ENCODE measurements at places on chromosomes 12 and 14.

DNA sequence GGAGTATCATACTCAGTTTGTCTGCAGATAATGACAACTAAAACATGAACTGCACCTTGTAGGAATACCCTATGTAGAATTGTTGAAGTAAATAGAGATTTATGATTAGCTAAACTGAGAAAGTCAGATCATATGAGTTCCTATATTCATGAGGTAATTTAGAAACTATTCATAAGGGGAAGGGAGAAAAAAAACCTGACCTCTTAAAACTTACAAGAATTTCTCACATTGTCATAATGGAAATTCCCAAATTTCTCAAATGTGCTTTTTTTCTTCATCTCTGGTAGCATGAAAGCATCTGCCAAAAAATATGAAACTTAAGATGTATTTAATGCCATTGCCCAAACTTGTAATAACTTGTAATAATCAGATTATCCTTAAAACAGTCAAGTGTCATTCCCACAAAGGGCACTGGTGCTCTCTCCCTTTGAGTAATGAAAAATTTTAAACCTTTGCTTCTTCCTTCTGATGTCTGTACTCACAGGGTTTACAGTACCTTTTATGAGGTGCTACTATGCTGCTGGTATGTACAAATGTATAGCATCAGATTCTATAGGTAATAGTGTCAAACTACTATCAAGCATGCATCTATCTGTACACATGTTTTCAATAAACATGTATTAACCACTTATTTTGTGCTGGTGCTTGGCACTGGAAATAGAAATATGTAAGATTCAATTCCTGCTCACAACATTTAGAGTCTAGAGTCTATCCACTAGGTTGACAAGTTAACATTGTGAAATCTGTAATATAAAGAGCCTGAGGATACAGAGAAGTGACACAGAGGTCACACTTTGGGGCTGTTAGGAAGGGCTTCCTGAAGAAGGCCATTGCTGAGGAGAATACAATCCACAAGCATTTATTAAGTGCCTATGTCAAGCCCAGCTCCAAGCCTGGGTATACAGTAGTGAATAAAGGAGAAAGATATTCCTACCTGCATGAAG is 17.4 kb upstream of the DRAM1 start:
- DNase-seq = no peak

DNA sequence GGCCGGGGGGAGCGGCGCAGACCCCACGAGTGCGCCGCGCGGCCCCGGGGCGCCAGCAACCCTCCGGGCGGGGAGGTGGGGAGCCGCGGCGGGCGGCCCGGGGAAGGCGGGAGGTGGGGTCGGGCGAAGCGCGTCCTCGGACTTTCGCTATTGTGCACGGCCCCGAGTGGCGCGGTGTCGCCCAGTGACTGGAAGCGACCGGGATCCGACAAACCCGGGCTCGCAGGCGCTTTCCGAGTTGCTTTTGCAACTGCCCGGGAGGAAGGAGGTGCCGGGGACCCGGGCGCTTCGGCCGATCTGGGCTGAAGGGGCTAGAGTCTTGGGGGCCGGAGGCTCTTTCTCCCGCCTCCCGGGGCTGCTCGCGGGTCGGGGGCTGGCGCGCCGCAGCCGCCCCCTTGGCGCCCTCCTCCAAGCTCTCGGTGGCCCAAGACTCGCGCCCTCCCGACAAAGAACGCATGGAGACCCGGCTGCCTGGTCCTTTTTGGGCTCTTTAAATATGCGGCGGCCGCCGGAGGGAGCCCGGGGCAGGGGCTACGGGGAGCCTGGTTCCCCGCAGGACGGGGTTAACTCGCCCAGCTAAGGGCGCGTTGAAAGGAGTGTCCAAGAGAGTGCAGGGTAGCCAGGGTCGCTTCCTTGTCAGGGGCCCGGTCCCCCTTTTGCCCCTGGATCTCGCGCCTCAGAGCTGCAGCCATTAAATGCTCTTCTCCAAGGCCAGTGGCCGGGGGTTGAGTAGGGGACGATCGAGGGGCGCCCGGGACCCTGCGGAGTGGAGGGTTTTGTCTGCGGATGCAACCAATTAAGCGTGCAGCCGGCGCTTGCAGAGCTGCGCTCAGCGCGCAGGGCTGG is 1.4 kb downstream of the HMGA2 start:
- no peak for DNase-seq

GRCh38 chr14:62451221-62451620 is 594.0 kb downstream of the KCNH5 start:
- DNase-seq = no peak

GRCh38 chr14:51479584-51480325 is 172.0 kb upstream of the FRMD6 start:
- no peak for DNase-seq

DNA sequence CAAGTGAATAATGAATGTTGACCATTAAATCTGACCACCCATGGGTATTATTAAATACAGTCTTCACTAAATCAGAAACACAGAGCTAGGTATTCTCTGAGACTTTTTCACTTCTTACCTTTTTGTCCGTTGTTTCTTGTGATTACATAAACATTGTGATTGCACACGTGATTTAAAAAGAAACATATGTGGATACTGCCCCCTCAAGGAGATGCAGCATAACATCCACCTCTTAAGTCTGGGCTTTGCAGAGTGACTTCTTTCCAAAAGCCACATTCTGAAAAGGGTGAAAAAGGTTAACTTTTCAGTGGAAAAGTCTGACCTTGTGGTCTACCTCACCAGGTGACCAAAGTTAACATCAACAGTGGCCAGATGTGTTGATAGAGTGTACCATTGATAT is 185.5 kb upstream of the FAR2 start:
- no peak for DNase-seq

DNA sequence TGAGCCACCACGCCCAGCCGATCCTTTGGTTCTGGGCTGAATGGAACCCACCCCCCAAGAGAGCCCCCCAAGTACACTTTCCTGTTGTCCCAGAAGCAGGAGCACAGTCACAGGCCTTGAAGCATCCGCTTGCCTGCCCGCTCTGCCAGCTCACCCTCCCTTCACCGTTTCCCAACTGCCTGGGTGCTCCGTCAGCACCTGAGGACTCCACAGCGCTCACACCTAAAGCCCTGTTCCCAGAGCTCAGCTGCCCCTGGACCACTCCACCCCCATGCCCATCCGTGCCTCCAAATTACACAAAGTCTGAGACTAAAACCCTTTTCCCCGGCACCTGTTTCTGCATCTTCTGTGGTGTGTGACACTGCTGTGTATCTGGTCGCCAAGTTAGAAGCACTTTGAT is 44.3 kb upstream of the TRAF3 start:
- no peak for DNase-seq

DNA sequence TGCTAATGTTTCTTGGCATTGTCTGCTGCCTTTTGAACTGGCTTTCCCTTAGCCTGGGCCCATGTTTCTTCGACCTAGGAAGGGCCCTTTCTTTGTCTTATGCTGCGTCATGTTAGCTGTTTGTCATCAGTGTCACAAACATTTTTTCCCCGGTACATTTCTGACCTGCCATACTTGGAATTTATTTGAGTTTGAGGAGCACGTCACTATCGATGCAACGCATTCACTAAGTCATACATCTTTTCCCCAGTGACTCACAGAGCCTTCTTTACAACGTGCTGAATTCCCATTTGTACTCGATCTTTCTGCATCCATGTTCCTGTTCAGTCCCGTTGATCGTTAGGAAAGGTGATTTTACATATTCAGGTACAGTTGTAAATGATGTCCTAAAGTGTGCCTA is 56.2 kb upstream of the MMP17 start:
- no peak for DNase-seq

DNA sequence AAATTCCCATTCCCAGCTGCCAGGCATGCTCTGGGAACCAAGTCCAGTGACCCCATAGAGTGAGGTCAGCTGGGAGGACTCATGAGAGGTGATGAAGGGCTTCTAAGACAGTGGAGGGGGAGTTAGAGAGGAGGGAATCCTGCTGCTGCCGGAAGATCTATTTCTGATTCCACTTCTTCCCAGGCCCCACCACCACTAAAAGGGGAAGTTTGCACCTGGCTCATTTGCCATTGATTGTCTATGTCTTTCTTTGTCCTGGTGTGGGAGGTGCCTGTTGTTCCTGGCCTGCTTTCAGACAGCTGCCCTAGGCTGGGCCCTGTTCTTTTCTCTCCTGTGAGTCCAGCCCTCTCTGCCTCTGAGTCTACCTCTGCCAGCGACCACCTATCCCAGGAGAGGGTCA is 3.0 kb upstream of the KRT6A start:
- DNase-seq = no peak

DNA sequence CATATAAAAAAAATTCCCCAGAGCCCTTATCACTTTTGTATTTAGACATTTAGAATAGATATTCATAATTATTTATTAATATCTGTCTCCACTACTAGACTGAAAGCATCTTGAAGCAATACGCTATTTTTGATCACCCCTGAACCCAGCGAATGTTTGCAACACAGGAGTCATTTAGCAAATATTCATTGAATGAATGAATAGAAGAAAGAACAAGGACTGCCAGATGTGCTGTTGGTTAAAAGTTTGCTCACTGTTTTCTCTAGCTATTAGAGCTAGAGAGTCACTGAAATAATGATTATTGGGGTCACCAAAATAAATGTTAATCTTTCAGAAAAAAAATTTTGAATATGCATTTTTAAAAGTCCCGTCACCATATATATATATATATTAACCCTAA is 174.3 kb downstream of the ACSS3 start:
- DNase-seq = no peak

DNA sequence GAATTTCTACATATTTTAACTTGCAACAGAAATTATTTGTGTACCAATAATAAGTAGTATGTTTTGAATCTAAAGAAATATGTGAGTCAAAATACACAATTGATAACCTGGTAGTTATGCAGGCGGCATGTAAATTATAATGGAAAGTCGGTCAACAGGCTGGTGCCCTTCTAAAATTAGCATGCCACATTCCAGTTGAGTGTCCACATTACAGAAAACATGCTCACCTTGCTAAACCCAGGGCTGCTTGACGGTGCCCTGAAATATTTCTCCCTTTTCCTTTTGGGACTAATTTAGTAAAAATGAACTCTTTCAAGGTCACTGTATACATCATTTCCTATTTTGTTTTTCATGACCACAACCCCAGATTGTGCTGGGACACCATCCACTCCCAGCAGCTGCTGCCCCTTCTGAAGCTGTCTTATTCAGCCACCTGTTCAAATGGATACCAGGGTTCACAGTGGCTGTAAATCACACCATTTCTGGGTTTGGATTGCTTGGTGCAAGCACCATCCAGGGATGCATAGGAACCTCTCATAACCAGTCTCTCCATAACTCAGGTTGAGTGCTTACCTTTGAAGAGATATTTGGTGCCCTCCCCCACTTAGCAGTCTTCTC is 110.6 kb downstream of the ANO6 start:
- no peak for DNase-seq

DNA sequence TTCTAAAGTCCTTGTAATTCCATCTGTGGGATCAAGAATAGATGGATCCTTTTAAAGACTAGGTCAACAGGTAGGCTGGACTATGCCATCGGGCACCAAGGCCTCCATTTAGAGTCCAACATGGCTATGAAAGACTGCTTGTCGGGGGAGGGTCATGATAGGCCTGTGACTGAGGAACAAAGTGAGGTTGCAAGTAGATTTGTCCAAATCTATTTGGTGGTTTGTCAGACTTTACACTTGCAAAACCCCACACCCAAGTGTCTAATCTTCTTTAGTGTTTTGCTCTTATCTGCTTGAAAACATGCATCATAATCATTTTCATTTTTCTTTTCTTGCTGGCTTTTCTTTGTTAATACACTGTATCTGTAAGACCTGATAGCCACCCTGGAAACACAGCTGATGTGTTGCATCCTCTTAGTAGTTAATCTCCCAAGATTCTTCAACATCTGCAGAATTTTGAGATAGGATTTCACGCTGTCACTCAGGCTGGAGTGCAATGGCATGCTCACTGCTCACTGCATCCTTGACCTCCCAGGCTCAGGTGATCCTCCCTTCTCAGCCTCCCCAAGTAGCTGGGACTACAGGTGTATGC is 50.3 kb downstream of the TDP1 start:
- DNase-seq = no peak

GRCh38 chr14:101709533-101709881 is 52.0 kb upstream of the PPP2R5C start:
- no peak for DNase-seq

DNA sequence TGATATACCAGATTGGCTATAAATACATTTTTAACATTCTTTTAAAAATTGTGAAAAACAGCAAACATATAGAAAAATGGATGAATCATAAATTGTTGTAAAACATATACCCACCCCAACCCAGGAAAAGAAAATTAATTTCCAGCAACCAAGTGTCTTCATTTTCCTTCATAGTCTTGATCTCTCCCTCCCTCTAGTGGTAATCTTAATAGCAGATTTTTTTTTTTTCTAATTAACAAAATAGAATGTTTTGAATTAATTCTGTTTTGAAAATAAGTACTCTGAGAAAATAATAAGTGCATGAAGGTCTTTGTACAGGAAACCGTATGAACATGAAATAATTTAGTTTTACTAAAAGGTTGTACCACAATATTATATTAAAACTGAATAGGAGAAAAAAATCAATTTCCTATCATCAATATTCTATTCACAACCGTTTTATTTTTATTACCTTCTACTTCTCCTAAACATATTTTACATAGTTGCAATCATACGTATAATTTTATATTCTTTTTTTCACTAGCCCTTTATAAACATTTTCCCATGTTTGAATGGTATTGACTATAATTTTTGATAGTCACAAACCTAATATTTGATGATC is 7.0 kb downstream of the ETNK1 start:
- DNase-seq = no peak

GRCh38 chr12:89707703-89708564 is 704 bp downstream of the ATP2B1 start:
- no peak for DNase-seq

DNA sequence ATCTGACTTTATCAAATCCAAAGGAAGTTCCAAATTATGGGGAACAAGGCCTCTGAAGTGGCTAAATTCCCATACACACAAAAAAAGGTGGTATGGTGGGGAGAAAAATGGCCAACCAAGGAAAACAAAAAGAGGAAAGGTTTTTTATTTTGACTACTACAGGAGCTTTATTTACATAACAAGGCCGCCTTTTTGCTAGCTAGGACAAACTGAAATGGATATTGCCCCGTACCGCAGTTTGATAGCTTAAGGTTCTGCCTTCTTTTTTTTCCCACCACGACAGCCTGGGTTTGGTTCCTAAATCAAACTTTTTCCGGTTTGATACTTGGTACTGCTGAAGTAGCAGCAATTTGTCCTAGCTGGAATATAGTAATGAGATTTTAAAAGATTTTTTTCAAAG is 66.8 kb downstream of the COX16 start:
- DNase-seq = no peak

GRCh38 chr14:92794547-92794941 is 439 bp downstream of the GOLGA5 start:
- no peak for DNase-seq
